Activated T-helper 1 cell treated with anti-CD3 and anti-CD28 coated beads, Interleukin-2, amount 50 U/mL, for 16 hours (primary cell): ENCODE measurements at places on chromosomes 7 and 10.

DNA sequence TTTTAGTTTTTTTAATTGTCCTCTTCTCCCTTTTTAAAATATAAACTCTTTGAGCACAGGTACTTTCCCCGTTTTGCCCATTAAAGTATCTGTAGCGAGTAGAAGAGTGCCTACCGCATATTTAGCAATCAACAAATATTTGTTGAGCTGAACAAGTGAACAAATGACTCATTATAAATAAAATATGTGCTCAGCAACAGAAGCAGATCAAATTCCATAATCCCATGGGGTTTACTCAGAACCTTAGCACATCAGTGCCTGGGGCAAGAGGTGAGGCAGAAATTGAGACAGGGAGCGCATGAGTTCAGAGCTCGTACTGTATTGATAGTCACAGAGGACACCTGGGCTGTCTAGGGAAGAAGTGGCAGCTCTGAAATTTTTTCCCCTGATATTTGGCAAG, 161.0 kb downstream of the SEM1 start:
- no peak for DNase-seq

DNA sequence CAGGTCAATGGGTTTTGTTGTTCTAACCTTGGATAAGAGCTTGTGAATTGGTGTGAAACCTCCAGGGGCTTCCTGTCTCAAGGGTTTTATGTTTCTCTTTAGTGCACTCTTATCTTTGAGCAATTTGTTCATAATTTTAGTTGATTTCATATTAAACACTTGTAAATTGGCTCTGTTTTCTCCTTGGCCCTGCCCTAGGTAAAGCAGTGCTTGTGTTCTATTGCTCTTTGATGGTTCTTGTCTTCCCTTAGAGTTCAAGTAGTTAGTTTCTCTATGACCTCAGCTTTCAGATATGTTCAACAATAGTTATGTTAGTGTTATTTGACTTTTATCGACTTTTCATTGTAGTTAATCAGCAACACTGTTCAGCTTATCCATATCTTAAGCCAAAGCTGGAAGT, 566.4 kb upstream of the POT1 start:
- no peak for DNase-seq

- no peak for DNase-seq
Measured at GRCh38 chr7:128879939-128880746, 17.5 kb downstream of the ATP6V1F start.

GRCh38 chr7:36986511-36986933, 262.2 kb upstream of the AOAH start:
- DNase-seq, result no peak

- no peak for DNase-seq
Measured at GRCh38 chr10:75469006-75469616, 37.7 kb downstream of the LRMDA start.

DNA sequence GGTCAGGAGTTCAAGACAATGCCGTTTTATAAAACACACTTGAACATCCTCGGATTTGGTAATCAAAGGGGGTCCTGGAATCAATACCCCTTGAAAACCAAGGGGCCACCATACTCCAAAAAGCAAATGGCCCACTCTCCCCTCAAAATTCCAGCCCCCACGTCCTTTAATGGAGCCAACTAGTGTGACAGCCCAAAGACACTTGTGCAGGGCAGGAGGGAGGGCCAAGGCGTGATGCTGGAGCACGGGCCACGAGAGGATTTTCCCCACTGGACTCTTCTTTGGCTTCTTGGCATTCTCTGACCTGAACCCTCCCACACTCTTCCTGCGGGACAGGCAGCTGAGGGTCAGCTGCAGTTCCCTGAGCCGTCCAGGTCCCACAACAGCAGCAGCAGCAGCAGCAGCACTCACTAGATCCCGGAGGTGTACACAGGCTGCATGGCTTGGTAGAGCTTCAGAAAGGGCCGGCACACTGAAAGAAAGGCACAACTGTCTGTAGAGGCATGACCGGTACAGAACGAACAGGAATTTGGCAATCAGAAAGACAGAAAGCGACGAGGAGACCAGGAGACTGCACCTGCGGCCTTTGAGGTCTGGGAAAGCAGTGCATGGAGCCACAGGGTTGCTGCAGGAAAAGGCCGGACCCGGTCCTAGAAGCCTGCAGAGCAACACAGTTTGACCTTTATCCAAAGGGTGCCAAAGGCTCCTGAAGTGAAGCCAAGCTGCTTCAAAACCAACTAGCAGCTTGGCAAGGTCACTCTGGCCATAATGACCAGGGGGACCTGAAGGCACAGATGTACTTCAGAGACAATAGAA, 168.2 kb downstream of the TNS3 start:
- no peak for DNase-seq

- DNase-seq, result no peak
Measured at GRCh38 chr7:78703391-78703790, 750.1 kb downstream of the MAGI2 start.

- DNase-seq, result no peak
Measured at GRCh38 chr10:85651497-85651882, 715.1 kb downstream of the GRID1 start.
